ENCODE measurements at places on chromosomes 1 and 21.

- no peak for DNase-seq
Observed at GRCh38 chr1:208145167-208145566, 99.0 kb downstream of the PLXNA2 start.

DNA sequence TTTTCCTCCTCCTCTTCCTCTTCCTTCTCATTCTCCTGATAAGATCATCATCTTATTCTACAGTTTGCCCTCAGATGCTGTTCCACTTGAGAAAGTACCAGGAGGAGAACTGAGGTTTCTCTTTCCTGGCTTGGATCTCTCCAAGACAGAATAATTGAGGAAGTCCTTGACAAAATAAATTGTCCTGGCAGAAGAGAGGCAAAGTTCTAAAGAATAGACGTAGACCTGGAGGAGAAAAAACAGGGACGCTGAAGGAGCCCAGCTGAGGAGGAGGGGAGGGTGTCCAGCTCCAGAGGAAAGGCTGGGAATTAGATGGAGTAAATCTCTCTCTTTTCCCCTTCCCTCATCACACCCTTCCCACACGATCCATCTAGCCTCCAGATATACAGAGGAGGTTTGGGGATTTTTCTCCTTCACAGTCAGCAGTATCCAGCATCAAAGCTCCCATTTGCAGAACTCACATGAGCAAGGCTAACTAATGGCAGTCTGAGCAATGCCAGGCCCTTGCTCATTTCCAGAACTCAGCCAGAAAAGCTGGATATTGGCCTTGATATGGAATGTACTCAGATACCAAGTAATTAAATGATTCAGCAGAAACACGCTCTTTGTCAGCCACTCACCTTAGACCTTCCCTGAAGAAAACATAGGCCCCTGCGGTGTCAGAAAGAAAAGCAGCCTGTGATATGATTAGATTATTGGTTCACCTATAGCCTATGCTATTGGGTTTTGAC is 5.1 kb upstream of the GNG12 start:
- no peak for DNase-seq

GRCh38 chr1:98468111-98468717 is 193.3 kb upstream of the SNX7 start:
- DNase-seq, result no peak

- DNase-seq, result no peak
Observed at GRCh38 chr1:209648931-209649776, 3.1 kb downstream of the LAMB3 start.

GRCh38 chr21:43861706-43862105 is 3.3 kb upstream of the AGPAT3 start:
- no peak for DNase-seq

- DNase-seq, result no peak
Observed at GRCh38 chr1:168433238-168433637, 110.6 kb downstream of the XCL2 start.

DNA sequence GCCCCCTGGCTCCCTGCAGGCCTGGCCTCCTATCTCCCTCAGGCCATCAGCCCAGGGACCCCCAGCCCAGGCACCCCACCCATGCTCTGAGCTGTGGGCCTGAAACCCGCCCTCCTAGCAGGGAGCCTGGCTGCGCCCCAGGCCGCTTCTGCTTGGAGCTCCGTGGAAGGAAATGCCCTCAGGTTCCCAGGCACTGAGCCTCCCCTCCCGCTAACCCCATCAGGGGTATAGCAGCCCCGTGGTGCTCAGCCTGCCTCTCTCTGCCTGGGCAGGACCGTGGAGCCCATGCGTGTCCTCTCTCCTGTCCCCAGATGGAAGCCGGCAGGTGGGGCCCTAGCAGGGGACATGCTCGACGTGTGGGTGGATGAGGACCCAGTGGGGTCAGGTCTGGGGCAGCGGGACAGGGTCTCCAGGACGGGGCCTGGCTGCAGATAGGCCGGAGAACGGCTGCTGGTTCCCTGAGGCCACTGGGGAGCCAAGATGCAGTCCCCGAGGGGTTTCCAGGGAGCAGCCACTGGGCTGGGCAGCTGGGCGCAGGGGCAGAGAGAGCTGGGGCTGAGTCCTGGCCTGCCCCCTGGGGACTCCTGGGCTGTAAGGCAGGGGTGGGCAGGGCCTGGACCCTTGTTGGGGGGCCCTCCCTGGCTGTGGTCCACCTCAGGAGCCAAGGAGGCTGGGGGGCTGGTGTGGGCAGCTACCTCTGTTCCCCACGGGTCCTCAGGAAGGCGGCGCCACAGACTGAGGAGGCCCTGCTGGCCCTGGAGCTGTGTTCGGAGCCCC is 75.5 kb downstream of the MORN1 start:
- no peak for DNase-seq

GRCh38 chr1:22563671-22564602 is 648 bp downstream of the EPHA8 start:
- DNase-seq, result no peak

GRCh38 chr1:156496211-156496761 is 4.3 kb downstream of the MEF2D start:
- peak; percentile 35 for DNase-seq

GRCh38 chr1:237179503-237179902 is 137.5 kb downstream of the RYR2 start:
- no peak for DNase-seq

DNA sequence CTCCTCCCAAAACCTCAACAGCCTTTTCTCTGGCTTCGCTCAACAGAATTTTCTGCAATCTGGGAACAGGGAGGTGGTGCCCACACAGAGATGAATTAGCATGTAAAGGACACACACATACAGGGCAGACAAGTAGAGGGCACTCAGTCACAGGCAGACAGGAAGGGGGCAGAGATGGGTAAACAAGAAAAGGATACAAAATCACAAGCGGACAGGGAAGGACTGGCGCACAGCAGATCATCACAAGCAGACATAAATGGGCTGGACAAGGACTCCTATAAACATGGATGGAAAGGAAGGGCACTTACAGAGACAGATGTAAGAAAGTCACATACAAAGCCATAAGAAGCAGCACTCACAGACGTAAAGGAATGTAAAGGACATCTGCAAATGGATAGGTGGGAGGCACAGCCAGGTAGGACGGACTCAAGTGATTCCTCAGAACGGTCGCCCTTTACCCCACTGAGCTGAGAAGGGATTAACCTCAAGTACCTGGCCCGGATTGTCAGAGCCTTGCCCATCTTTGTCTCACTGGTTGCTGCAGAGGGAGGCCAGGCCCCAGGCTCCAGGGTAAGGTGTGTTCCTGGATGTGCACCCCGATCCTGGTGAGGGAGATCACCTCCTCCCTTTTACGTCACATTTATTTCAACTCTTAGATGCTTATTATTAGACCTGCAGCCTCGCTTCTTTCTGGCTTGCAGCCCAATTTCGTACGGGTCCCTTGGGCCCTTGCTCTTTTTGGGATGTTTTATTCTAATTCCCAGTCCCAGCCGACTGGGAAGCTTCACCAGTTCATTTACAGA is 836 bp upstream of the PRCC start:
- no peak for DNase-seq

DNA sequence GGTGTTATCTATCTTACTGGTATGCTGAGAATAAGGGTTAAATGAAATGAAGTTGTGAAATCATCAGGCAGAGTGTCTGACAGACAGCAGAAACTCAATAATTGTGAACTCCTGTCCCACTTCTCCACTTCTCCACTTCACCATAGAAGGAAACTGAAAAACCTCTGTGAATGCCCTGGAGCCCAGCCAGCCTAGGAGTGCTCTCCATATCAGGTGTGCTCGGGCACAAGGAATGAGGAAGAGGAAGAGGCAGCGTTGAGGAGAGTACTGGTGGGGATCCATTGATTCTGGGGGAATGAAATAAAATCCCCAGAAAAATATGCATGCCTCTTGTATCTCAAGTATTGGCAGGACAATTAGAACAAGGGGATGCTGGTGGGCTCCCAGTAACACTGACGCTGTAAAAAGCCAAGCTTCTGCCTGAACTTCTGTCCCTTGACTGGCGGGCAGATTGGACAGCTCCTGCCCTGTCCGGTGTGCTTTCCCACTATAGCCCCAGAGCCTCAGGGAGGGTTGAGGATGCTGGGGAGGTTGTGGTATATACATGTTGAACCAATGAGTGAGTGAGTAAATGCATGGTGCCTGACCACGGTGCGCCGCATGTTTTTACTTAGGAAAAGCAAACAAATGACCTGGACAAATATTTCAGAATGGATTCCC is 47.7 kb downstream of the NMNAT2 start:
- DNase-seq, result no peak

DNA sequence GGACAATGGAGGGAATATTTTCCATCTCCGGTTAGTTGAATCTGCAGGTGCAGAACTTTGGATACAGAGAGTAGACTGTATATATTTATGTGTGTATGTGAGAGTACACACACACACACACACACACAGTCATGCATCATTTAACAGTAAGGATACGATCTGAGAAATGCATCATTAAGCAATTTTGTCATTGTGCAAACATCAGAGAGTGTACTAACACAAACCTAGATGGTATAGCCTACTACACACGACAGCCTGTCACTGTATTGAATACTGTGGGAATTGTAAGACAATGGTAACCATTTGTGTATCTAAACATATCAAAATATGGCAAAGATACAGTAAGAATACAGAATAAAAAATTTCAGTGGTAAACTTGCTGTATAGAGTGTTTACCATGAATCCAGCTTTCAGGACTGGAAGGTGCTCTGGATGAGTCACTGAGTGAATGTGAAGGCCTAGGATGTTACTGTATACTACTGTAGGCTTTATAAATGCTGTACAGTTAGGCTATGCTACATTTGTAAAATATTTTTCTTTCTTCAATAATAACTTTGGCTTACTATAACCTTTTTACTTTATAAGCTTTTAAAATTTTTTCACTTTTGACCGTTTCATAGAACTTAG is 138.5 kb downstream of the ZZZ3 start:
- no peak for DNase-seq

DNA sequence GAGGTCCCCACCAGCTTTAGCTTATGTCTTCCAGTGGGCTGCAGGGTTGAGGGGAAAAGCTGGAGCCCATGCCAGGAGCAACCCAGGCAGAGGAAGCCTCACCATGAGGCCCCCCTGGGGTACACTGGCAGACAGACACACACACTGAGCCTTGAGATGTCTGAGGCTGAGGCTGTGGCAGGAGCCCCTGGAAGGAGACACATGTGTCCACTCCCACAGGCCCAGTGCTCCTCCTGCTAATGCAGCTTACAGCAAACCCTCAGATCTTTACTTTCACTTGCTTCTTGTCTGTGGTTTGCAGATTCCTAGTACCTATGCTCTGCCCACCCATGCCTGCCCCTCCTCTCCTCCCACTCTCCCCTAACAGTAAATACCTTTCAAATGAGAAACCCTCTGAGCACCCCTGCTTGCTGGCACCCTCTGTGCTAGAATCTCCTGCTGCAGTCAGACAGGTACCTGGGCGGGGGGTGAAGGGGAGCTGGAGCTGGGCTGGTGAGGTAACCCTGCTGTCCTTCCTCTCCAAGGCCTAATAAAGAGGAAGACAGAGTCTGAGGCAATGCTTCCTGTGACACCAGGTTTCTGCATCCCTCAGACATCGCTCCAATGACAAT is 63.4 kb upstream of the NEK2 start:
- no peak for DNase-seq

GRCh38 chr1:39453603-39454002 is 37.8 kb upstream of the BMP8A start:
- no peak for DNase-seq

DNA sequence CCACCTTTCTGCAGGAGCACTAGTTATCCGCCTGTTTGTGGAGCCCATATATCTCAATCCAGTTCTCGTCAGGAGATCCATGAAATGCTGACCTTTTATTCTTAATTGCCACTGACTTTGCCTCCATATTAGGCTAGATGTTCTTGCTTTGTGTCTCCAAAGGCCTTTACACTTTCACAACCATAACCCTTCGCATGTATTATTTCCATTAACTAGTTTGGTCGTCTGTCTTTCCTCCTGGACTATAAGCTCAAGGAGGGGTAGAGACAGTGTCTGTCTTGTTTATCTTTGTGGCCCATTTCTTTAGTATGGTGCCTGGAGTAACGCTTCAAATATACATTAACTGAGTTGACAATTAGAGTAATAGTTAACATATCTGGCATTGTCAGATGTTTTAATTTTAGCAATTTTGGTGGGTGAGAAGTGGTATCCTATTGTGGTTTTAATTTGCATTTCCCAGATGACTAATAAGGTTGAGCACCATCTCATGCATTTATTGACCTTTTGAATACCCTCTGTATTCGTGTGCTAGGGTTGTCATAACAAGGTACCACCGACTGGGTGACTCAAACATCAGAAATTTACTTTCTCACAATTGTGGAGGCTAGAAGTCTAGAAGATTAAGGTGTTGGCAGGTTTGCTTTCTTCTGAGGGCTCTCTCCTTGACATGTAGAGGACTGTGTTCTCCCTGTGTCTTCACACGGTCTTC is 21.7 kb upstream of the IL12RB2 start:
- peak; percentile 26 for DNase-seq

GRCh38 chr1:234505769-234506102 is 26.8 kb upstream of the TARBP1 start:
- no peak for DNase-seq

- DNase-seq, result peak; percentile 23
Observed at GRCh38 chr1:174789399-174789798, 210.3 kb upstream of the CACYBP start.

DNA sequence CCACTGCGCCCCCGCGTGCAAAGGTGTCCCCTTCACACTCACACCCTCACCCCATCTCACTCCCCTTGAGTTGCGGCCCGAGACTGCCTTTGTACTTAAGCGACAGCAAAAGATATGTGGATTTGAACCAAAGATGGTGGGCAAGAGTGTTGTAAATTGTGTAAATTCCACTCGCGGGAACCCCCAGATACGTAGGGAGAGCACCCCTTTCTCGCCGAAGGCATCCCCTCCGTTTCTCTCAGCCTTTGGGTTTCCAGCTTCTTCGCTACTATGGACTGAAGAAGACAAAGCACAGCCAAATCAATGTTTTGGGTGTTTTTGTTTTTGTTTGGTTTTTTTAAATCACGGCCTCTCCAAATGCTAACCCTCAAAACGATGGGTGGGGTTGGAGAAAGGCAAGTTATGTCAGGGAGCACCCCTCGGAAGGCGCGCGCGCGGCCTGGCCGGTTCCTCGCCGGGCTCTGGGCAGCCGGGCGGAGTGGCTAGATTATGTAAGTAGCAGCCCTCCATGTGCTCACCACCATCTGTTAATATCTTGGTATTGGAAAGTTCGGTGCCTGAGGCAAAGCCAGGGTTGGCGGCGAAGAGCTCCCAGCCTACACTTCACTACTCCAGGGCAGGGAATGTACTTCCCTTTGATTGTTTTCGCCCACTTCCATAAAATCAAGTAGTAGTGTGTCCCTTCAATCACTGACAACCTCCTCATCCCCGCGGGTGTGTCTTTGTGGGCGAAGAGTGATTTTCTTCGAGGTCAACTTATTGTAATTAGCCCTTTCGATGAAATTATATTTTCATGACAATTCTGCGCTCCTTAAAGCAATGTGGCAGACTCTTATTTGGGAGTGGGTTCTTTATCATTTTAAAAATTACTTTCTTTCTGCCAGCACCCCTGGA is 4.0 kb upstream of the PROX1 start:
- no peak for DNase-seq

All from NK-92 treated with Interleukin-12 subunit alpha and Interleukin-12 subunit beta, amount 100 ng/mL, for 24 hours (cell line).